NCI-H460 (cell line): ENCODE measurements at places on chromosomes 11 and 22.

DNA sequence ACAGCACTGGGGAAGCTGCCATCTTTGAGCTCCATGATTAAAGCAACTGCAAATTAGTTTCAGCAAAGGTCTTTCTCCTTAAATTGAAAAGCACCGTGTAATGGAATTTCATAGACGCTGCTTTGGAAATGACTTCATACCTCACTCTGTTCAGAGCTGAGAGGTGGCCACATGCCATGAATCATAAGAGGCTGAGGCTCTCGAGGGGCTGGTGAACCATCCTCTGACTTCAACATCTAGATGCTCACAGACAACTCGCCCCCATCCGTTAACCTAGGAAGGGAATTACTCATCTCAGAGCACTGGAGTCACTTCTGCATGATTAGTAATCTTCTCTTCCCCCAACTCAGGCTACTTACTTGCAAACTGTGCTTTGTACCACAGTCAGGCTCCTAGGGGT, 122.3 kb downstream of the RCN1 start:
- no peak for DNase-seq

GRCh38 chr11:117989351-117990102, 3.3 kb downstream of the IL10RA start:
- DNase-seq, result no peak

- DNase-seq, result no peak
Measured at GRCh38 chr22:19810381-19811201, 44.1 kb downstream of the GNB1L start.

DNA sequence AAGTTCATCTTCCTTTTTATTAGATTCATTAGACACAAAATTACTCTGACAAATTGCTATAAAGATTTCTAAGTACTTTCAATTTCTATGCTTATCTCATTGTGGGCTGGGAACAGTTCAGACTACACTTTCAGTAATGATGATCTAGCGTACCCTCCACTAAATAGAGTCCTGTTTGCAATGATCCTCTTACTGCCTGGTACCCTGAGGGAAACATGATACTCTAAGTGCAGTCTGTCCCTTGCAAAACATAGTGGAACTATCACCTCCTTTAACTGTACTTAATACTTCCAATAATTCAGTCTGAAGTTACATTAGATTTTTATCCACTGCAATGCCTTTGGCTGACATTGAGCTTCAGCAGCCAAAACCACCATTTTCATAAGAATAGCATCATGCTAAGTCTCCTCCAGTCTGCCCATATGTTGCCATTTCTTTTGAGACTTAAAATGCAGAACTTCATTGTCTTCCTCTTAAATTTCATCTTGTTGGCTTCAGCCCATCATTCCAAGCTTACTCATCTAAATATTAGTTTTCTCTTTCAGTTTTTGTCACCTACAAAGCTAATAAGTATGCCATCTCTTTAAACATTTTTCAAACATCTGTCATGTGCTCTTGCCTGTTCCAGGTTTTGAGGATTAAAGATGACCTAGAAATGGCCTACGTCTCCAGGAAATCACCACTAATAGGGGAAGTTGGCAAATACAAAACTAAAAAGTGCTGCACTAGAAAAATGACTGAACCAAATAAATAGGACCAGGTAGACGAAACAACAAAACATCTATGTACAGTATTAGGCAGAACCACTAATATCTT, 55.5 kb downstream of the PAK1 start:
- DNase-seq, result no peak

- DNase-seq, result no peak
Measured at GRCh38 chr11:60121264-60121663, 32.8 kb downstream of the MS4A2 start.

- no peak for DNase-seq
Measured at GRCh38 chr11:12727563-12728211, 53.5 kb downstream of the TEAD1 start.

DNA sequence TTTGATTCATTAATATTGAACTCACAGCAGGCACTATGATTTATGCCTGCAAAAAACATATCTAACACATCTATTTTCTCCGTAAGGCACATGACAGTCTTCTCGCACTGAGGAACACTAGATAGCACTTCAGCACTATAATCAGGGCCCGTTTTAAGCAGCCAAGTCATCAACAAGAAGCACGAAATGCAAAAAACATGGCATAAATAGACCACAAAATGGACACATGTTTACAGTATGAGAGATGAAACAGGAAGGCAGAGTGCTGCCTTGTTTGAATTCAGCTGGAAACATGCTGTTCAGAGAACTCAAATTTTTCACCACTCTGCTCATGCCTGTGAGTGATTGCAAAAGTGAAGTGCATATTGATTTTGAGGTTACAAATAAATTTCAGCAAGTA, 205.8 kb upstream of the PDGFD start:
- no peak for DNase-seq
